ENCODE measurements at places on chromosomes 2 and 18.

DNA sequence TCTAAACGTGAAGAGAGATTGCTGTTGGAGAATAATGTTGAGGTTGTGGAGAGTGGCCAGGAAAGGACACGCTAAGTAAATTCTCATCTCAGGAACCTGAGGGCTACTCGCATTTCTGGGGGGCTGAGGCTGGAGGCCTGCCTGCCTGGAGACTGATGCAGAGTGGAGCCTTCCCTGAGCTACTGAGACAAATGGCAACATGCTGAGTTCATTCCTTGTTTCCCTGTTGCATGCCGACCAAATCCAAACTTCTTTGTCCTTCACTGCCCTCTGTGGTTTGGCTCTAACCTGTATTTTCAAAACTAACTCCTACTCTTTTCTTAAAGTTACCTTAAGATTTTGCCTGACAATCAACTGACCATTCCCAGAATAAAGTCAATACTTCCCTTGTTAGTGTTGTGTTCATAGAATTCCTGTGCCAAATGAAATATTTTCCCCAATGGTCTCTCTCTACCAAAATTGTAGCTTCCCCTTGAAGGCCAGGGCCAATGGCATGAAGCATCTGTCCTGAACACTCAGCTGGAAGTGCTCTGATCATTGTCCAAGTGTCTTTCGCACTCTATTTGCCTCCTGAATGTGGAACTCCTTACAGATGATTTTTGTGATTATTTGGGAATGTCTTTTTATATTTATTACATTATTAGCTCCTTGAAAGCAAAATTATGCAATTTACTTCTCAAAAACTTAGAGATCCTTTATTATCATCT lies 1085.6 kb downstream of the SOCS6 start:
- no peak for DNase-seq

- DNase-seq, result no peak
Observed at GRCh38 chr2:226304308-226304707, 495.3 kb downstream of the IRS1 start.

GRCh38 chr2:36060133-36060532 lies 295.4 kb upstream of the CRIM1 start:
- DNase-seq, result no peak

DNA sequence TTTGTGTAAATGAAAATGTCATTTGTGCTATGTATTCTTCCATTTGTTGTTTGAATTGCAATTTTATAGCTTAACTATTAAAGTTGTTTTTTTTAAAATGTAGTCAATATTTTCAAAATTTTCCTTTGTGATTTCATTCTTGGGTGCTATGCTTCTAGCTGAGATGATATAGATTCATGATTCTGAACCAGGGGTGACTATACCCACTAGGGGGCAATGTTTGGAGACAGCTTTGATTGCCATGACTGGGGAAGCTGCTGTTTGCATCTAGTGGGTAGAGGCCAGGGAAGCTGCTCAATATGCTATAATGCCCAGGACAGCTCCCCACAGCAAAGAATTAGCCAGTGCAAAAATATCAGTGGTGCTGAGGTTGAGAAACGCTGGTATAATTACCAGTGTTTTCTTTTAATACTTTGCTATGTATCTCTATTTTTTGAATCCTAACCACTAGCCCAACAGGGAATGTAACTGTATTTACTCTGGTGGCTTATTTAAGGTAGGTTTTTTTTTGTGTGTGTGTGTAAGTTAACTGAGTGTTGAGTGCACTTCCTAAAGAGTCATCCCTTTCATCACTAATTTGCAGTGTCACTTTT lies 99.7 kb downstream of the MEP1B start:
- DNase-seq, result no peak

DNA sequence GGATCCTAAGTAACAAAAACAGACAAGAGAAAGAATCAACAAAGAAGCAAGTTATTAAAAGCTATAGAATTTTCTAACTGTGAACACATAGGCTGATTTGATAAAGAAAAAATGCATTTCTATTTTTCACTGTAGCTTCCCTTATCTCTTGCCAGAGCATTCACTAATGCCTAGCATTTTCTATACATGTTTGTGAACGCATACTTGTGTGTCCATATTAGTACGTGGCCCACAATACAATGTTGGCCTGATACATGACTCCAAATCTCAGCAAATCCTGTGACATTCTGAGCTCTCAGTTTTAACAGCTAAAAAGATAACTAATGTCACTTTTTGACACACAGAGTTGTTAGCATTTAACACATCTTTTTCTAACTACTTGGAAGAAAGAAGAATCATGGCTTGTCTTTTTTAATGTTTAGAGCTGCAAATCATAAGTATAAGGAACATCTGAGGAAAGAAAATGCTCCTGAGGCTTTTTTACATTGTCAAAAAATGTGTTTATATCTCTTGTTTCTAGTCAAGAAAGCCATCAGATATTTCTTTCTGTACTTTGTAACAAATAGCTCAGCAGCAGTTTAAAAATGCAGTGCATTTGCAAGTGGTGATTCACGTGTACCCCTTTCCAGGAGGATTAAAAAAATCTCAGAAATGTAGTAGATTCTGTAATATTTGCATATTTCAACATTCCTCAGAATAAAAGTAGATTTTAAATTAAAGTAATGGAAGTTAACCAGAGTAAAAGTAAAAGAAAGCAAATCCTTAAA lies 1646.8 kb upstream of the TMEFF2 start:
- DNase-seq, result no peak

DNA sequence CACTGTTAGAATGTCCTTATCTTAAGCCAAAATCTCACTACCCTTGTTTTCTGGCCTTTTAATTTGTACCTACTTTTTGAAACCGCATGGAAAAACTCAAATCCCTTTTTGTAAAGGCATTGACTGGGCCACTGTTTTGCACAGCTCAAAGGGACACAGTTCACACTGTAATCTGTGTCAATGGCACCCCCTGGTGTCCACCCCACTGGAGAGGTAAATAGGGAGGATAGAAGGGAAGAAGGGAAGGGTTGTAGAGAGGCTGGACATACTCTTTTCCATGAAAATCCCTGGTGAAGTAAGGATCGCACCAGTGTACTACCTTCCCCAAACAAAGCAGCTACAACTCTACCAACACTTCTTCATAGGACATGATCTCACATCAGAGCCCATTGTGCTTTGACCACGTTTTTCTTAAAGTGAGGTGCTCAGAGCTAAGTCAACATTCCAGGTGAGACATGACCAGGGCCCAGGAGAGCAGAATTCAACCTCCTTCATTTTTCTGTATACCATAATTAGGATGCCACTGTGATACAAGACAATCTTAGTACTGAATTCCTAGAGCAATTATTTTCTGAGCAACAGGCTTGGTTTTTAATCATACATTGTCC lies 92.4 kb upstream of the RMDN2 start:
- DNase-seq, result no peak

DNA sequence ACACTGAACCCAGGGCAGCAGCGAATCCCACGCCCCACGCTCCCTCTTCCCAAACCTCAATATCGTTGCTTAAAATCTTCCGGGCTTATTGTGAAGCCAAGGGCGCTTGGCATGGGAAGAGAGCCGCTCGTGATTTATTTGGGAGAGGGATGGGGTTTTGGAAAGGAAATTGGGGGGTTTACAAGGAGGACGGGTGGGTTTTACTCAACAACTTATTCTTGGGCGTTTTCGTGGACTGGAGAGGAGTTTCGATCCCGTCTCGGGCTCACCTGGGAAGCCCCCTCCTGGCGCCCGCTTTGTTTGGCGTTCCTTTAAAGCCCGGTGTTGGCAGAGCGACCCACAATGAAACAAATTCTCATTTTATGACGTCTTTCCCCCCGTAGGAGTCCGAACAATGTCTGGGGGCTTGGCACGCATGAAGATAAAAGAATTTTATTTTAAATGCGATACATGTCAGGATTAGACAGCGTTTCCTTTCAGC lies 135.3 kb downstream of the INSIG2 start:
- DNase-seq, result no peak

GRCh38 chr2:239937866-239938640 lies 87.1 kb downstream of the NDUFA10 start:
- no peak for DNase-seq

- DNase-seq, result no peak
Observed at GRCh38 chr2:128298846-128299507, 19.7 kb downstream of the HS6ST1 start.

DNA sequence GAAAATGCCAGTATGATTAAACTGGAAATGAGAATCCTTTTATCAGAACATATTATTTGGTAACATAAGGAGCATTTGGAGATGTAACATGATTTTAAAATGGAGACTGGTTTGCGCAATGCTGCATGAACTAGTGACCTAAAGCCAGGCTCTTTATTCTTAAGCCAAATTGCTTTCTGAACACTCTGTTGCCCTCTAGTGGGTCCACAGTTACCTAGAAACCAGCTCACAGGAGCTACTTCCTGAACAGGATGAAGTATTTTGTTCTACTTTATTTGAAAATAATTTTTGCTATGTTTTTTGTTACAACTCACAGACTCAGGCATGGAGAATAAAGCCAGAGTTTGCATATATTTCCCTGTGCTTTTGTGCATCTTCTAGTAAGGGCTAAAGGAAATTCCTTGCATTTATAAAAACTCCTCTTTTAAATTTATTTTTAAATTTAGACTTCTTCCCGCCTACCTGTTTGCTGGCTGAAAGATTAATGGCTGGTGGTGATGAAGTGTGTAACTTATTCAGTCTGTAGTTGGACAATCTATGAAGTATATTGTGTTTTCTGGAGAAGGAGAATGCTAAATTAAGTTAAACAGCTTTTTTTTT lies 146.7 kb downstream of the PARD3B start:
- no peak for DNase-seq

- DNase-seq, result no peak
Observed at GRCh38 chr2:111702804-111703196, 181.2 kb downstream of the ANAPC1 start.

- DNase-seq, result no peak
Observed at GRCh38 chr2:19292007-19292406, 66.4 kb downstream of the OSR1 start.

DNA sequence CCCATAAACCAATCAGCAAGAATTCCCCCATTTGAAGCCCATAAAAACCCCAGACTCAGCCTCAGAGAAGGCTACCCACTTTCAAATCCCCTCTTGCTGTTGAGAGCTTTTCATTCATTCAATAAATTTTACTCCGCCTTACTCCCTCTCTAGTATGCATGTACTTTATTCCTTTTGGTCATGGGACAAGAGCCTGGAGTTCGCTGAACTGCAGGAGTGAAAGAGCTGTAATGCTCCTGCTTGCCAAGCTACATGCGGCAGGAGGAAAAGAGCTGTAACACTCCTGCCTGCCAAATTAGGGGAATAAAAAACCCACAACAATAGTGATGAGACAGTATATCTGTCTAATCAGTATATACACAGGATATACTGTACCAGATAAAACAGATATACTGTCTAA lies 1261.7 kb downstream of the LRP1B start:
- no peak for DNase-seq

- DNase-seq, result no peak
Observed at GRCh38 chr2:128440666-128441340, 122.1 kb upstream of the HS6ST1 start.

DNA sequence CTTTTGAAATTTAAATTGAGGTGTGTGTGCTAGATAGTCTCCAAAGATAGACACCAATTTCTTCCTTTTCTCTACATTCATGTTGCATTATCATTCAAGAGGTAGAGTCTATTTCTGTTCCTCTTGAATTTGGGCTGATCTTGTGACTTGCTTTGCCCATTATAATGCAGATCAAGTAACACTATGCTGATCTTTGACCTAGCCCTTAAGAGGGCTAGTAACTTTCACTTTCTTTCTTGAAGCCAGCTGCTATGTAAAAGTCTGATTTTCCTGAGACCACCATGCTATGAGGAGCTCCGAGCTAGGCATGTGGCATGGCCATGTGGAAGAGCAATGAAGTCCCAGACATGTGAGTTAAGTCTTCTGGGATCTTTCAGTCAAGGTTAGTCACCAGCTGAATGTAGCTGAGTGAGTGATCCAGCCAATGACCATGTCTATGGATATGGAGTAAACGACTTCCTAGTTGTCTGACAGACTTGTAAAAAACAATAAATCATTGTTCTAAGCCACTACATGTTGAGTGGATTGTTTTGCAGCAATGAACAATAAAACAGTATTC lies 189.4 kb upstream of the CWC22 start:
- DNase-seq, result no peak

DNA sequence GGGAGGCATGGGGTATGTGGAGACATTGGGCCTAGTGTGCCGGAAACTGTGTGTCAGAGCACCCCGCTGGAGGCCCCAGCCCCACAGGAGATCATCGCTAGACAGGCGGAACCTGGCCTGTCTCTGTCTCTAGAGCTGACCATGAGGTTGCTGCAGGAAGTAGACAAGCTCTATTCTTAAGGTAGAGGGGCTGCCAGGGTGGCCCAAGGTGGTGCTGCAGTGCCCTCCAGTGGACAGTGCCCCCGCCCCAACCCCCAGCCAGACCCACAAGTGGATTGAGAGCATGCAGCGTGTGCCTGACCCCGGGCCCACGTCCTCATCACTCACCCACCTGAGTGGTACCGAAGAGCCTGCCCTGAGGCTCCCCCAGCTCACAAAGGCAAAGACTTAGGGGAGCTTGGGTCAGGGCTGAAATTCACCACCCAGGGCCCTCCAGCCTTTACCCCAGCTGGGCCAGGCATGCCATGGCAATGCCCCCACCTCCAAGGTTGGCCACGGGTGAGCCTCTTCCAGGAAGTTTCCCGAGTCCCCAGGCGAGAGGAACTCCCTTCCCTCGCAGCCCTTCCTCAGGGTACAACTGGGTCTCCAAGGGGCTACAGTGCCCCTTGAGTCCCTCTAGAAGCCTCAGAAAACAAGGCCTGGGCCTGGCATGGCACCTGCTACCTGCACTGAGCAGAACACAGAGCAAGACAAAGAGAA lies 155.0 kb downstream of the TTC32 start:
- no peak for DNase-seq

DNA sequence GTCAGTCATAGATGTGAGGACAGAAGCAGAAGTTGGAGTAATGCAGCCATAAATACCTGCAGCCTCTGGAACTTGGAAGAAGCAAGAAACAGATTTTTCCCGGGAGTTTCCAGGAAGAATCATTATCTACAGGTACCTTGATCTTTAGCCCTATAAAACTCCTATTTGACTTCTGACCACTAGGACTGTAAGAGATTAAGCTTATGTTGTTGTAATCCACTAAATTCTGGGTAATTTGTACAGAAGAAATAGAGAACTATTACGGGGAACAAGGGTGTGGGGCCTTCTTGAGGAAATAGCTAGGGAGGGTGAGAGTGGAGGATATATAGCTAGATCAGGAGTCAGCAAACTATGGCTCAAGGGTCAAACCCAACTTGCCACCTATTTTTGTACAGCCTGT lies 353.2 kb downstream of the SLC4A3 start:
- no peak for DNase-seq

GRCh38 chr2:236824836-236825235 lies 255.2 kb downstream of the ACKR3 start:
- DNase-seq, result peak; percentile 90

DNA sequence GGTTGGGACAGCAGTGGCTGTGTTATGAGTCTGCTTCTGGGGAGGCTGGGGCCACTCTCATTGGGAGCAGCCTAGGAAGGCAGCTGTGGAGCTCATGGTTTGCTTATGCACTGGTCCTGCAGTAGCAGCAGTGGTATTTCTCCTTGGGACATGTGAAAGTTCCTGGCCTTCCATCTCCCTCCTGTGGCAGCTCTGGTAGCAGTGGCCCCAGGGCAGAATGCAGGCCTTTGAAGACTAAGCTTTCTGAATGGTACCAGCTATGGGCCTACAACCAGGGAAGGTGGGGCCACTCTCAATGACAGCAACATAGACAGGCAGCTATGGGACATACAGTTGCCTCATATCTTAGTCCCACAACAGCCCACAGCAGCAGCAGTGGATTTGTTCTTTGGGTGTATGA lies 117.3 kb upstream of the VWC2L start:
- no peak for DNase-seq

Measured in cerebellar nuclear complex (tissue), 1 donor.